GM13976 (cell line): ENCODE measurements at places on chromosomes 7 and 10.

DNA sequence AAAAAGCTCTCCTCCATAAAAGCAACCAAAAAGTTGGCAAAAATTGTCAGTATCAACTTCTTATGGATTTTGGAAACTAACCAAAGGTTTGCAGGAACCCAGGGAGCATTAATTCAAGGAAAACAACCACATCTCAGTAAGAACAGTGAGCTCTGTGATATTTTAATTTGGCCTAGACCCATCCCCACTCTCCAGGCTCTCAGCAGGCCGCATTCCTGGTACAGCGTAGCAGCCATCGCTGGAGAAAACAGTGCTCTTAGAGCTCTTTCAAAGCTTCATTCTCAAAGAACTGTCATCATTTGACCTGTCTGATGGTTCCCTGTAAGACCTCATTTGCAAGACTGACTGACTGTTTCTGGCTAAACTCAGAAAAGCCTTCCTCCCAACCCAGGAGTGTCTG is 81.9 kb downstream of the NUDCD3 start:
- no peak for DNase-seq

GRCh38 chr7:157016352-157017041 is 6.0 kb upstream of the MNX1 start:
- peak; percentile 79 for DNase-seq

GRCh38 chr7:135204876-135205275 is 6.5 kb downstream of the WDR91 start:
- no peak for DNase-seq

DNA sequence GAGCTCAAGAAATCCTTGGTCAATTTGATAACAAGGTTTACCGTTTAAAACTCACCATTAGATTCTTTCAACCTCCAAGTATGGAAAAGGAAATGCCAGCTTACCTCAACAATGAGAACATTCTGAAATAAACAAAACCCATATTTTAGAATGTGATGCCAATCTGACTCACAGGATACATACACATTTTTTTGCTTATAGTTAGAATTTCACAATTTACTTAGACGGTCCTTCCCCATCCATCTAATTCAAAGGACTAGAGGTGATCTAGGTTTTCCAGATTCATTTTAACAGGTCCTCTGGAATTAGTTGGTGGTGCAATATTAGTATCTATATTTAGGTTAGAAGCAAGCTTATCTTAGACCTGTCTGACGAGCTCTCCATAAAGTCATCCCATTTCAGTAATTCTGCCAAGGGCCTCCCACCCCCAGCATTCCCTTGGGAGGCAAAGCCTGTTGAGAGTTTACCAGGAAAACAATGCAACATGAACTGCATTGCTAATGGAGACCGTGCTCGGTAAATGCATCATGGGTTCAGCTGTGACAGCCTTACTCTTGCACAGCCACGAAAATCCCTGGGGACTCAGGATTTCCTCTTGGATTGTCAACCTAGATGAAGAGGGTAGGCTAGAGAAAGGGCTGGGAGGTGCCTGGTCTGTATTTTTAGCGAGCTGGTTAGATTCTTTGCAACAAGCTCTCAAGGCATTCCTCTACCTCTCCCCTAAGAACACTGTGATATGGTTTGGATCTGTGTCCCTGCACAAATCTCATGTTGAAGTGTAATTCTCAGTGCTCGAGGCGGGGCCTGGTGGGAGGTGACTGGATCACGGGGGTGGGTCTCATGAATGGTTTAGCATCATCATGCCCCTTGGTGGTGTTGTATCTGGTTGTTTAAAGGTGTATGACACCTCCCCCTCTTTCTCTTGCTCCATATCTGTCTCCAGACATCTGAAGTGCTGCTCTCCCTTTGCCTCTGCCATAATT is 93.8 kb downstream of the PRTFDC1 start:
- no peak for DNase-seq

- DNase-seq, result peak; percentile 60
Observed at GRCh38 chr7:116511552-116512519, 12.3 kb downstream of the CAV2 start.

DNA sequence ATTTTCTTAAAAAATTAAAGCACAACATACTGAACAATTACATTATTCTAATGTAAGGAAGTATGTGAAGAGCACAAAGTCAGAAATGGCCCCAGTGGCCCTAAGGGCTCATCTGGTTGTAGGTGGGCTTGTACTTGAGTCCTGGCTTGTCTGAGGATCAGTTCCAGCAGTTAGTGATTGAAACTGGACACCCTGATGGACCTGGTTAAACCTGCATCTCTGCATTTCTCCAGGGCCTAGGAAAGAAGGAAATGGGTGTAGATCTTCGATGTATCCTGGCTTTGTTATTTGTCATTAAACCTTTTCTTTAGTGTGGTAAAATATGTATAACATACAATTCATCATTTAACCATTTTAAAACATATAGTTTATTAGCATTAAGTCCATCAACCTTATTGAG is 9.7 kb upstream of the AKR1C2 start:
- DNase-seq, result no peak

DNA sequence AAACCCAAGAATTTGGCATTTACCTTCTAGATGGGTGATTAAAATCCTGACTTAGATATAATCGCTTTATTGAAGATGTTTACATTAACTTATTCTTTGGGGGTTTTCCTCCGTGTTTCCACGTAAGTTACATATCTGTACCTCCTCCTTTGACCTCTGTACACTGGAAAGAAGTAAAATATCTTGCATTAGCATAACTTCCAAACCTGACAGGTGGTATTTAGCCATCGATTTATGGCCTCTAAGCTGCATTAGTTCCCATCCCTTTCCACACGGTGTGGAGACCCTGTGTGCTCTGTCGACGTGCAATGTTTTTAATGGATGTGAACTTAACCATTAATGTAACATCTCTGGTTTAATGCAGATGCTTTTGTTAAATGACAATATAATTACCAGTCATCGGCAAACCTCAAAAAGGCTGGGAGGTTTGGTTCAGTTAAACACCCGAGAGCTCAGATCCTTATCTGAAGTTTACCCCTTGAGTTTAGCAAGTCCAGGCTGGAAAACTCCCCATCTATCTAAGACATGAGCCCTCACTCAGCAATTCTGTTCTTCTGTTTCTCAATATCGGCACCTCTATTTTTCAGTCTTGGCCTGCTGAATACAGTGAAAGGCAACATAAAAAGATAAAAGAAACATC is 295.2 kb downstream of the GATA3 start:
- DNase-seq, result no peak
